Aortic smooth muscle cell (primary cell): ENCODE measurements at places on chromosomes 4 and X. TPM values are rescaled to one million over a fixed set of nuclear protein-coding genes. Genes with fewer than 3 reads are reported as not detected.

The SHISA3 gene
- 22.0 and 37.5 TPM in 2 replicates for total RNA-seq

The CSAG2 gene
- not detected in 2 replicates for total RNA-seq

The CLTRN gene
- total RNA-seq, result under 0.01 and 0.06 TPM in 2 replicates

The IL2 gene
- total RNA-seq, result not detected in 2 replicates

The NPY2R gene
- 117 and 139 TPM in 2 replicates for total RNA-seq

The MXRA5 gene
- total RNA-seq, result 0.12 and 0.13 TPM in 2 replicates

The PKD2 gene
- total RNA-seq, result 117 and 191 TPM in 2 replicates
